Mesothelial cell of epicardium (in vitro differentiated cells): ENCODE measurements at places on chromosomes 1 and 21. TPM values are rescaled to one million over a fixed set of nuclear protein-coding genes. Genes with fewer than 3 reads are reported as not detected.

FCGR3A gene
- total RNA-seq, result not detected in 3 replicates

LAMB3 gene
- total RNA-seq, result 34.7 to 37.0 TPM (median 37.0 TPM) in 3 replicates

CD58 gene
- total RNA-seq, result 6.6 to 8.0 TPM (median 7.6 TPM) in 3 replicates

GRCh38 chr1:12616709-12617373, 1.2 kb downstream of the DHRS3 start:
- DNase-seq, result peak; percentile 50

- no peak for DNase-seq
Observed at GRCh38 chr1:165634154-165634921, 3.3 kb downstream of the MGST3 start.

DNA sequence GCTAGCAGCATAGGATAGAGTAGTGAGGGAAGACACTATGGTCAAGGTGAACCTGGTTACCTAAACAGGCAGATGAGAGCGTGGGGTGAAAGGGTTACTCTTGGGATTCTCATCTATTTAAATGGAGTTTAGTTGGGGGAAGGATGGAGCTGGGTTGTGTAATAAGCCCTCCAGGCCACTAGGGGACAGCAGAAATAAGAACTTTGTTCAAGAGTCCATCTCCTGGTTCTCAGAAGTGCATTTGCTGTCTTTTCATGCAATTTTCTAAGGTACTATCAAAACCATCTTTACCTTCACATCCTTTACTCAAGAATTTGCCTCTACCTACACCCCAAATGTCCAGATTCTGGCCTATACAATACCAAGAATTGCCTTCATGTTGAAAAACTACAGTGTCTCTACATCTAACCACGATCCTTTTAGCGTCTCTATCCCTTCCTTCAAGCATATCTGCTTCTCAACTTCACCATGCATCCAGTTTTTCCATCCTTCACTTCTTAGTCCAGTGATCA, 28.0 kb downstream of the SLAMF1 start:
- no peak for DNase-seq

DNA sequence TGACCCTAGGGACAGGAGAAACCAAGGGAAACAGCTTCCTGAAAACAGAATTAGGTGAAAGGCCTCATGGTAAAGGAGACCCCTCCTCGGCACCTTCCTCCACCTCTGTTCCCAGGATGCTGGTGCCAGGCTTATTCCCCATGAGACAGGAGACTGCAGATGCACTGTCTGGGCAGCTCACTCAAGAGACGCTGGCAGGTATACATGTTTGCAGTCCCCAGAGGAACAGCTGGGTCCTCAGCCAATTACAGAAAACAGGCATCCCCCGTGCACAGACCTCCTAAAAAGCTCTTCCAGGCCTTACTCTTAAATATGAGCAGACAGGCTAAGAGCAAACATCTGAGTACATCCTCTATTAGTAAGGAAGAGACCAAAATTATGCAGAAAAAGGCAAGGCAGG, 6.5 kb downstream of the CCSAP start:
- DNase-seq, result no peak

DNA sequence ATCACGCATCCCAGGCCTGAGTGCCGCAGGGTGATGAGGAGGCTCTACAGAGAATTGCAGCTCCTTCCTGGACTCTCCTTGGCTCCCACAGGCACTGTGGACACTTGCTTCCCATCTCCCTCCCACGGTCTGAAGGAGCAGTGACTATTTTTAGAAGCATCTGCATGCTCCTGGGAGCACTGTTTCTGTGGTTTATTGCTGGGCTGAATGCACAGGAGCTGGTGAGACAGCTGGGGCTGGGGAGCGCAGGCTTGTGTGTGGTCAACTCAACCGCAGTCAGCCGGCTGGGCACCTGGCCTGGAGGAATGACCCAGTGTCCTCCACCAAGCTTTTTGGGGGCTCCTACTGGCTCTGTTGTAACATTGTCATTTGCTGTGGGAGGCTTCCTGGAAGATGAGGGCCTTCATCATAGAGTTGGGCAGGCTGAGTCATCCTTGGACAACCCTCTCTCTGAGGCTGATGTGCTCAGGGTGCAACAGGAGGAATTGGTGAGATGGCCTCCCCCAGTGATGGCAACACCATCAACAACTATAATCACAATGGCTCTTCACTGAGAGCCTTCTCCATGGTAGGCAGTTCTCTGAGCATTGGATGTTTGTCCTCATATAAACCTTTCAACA, 1.7 kb downstream of the NFASC start:
- no peak for DNase-seq
